ENCODE measurements at places on chromosomes 7 and 10.

DNA sequence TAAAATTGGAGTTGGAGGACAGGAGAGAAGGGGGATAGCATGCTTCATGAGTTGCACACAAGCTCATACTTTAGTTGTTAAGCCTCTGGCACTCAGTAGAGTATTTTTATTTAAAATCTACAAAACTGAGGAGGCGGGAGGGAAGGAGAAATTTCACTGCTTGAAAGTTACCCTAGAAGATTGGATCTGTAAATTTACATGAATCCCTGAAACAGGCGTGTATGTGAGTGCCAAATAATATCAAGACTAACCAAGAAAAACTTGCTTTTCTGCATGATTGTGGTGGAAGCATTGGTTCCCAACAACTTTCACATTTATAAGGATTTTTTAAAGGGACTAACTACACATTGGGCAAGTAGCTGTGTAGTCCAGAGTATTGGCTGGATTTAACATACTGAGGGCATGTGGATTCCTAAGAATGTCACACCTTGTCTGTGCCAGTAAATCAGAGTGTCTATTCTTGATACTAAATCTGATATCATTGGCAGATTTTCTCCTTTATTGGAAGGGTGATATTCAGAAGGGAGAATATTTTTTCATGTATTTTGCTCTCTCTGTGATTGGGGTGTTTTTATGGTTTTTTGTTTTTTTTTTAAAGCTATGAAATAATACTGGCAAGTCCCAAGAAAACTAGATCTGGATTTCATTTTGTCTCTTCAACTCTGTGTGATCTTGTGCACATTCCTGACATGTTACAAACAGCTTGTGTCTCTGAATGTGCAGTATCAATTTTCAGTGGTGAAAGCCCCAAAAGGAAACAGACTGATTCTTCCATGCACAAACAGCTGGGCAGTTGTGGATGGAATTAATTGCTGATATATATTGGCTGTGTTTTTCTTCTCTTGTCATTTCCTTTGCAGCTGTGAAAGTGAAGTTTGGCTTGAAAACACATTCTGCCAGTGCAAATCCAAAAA is 67.2 kb downstream of the ADD3 start:
- no peak for DNase-seq

GRCh38 chr10:108275895-108276685 is 1111.6 kb upstream of the SORCS1 start:
- DNase-seq: no peak

- DNase-seq: no peak
Measured at GRCh38 chr7:112484671-112485167, 3.9 kb downstream of the LSMEM1 start.

GRCh38 chr10:35092851-35093250 is 2.7 kb upstream of the CUL2 start:
- no peak for DNase-seq

DNA sequence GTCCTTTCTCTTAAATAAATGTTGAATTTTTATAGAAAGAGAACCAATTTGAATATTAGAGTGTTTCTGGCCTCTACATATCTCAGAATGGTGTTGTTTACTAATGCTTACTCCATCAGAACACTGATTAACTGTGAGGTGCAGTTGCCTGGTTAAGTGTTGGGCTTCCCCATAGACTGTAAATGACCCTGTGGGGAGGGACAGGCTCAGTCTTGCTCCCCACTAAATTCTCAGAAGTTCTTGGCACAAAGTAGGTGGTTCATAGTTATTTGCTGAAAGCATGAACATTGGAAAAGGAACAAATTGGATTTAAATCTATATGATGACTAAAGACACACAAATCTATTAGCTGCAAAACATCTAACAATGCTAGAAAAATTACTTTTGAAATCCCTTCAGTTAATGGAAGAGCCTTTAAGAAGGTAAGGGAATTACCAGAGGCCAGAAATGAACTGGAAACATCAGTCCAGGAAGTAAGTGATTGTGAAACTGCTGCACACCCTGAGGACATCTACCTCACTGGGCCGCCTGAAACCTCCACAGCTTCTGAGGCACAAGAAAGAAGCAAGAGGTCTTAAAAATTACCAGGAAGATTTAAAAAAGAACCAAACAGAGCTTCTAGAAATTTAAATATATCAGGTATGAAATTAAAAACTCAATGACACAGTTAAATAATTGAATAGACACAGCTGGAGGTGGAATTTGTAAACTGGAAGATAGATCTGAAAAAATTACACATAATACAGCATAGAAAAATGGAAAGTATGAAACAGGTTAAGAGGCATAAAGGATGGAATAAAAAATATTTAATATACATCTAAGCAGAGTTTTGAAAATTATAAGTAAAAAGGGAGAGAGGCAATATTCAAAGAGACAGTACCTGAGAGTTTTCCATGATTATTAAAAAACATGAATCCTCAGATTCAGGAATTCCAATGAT is 17.8 kb upstream of the COMTD1 start:
- DNase-seq: no peak

- DNase-seq: no peak
Measured at GRCh38 chr7:70389531-70390151, 742.3 kb upstream of the GALNT17 start.

DNA sequence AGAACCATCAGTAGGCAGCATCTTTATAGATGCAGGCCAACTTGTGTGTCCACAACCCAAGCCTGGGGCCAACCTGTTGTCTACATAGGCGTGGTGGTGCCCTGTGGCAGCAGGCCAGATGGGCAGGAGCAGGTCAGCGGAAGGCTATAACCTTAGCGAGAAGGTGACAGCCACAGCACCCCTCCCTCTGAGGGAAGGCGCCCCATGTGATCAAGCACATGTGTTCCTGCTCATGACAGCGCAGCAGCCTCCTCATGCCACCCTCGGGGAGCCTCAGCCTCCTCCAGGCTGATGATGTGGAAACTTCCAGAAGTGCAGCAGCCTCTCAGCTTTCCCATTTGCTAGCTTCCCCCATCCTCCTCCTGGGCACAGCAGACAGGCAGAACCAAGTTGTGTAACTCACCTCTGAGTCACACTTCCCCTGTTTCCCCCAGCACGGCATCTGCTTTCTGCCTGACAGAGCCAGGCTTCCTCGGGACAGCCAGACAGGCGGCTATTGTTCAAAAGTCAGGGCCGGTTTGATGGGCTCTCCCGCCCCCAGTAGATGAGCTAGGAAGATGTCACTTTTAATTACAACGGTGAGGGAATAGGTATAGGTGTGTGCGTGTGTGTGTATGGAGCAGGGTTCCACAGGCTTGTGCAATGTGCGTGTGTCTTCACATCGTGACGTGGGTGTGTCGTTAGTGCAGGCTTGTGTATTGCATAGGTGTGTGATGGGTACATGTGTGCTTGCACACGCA is 312.0 kb upstream of the ZMIZ1 start:
- no peak for DNase-seq

GRCh38 chr7:140074780-140075179 is 12.0 kb upstream of the PARP12 start:
- DNase-seq: no peak

GRCh38 chr7:105943486-105943885 is 19.6 kb upstream of the CDHR3 start:
- DNase-seq: no peak

Data from neuronal stem cell (in vitro differentiated cells).